ENCODE measurements at places on chromosomes 6 and 20. TPM values are rescaled to one million over a fixed set of nuclear protein-coding genes. Genes with fewer than 3 reads are reported as not detected.

Gene FHL5
- total RNA-seq = 3.0 TPM

Gene HMGA1
- 12.4 TPM for total RNA-seq

Gene ACTL10
- total RNA-seq = 0.95 TPM

Gene TNF
- not detected for total RNA-seq
